ENCODE measurements at places on chromosomes 7 and 10. TPM values are rescaled to one million over a fixed set of nuclear protein-coding genes. Genes with fewer than 3 reads are reported as not detected.

GIMAP8 gene
- polyA plus RNA-seq = 5.2 TPM

PGAM2 gene
- 5.7 TPM for polyA plus RNA-seq

DNAJC12 gene
- polyA plus RNA-seq = 5.8 TPM

BTRC gene
- polyA plus RNA-seq = 5.6 TPM

RET gene
- polyA plus RNA-seq = 5.3 TPM

GOLGA7B gene
- 4.3 TPM for polyA plus RNA-seq

NPC1L1 gene
- 39.9 TPM for polyA plus RNA-seq

KCP gene
- 1.0 TPM for polyA plus RNA-seq

GIMAP5 gene
- polyA plus RNA-seq = 29.9 TPM

PAX2 gene
- not detected for polyA plus RNA-seq

SLC25A13 gene
- polyA plus RNA-seq = 49.0 TPM

NUP42 gene
- 38.5 TPM for polyA plus RNA-seq

NEBL gene
- polyA plus RNA-seq = 1.5 TPM

CCL26 gene
- not detected for polyA plus RNA-seq

SEMA3D gene
- polyA plus RNA-seq = 0.27 TPM

MOGAT3 gene
- polyA plus RNA-seq = 58.9 TPM

LRRN3 gene
- not detected for polyA plus RNA-seq

TFR2 gene
- polyA plus RNA-seq = not detected

ODAD2 gene
- polyA plus RNA-seq = 0.34 TPM

GSDME gene
- 4.0 TPM for polyA plus RNA-seq

KIAA1549 gene
- polyA plus RNA-seq = 0.27 TPM

C10orf67 gene
- polyA plus RNA-seq = not detected

PRSS37 gene
- polyA plus RNA-seq = not detected

SYCE1 gene
- polyA plus RNA-seq = not detected

CYP2E1 gene
- polyA plus RNA-seq = 0.48 TPM

PLAU gene
- polyA plus RNA-seq = 21.5 TPM

ZNRF2 gene
- 14.3 TPM for polyA plus RNA-seq

CLEC5A gene
- not detected for polyA plus RNA-seq

CAPZA2 gene
- 86.6 TPM for polyA plus RNA-seq

MRC1 gene
- polyA plus RNA-seq = 4.1 TPM
